Stimulated activated CD8-positive, alpha-beta memory T cell treated with anti-CD3 and anti-CD28 coated beads, Interleukin-12 subunit alpha, Interleukin-12 subunit beta, amount 100 ng/mL, for 1 hour (primary cell): ENCODE measurements at places on chromosomes 4 and X.
A peak's percentile ranks its signal among the peaks of the same experiment; 100 is the strongest.

DNA sequence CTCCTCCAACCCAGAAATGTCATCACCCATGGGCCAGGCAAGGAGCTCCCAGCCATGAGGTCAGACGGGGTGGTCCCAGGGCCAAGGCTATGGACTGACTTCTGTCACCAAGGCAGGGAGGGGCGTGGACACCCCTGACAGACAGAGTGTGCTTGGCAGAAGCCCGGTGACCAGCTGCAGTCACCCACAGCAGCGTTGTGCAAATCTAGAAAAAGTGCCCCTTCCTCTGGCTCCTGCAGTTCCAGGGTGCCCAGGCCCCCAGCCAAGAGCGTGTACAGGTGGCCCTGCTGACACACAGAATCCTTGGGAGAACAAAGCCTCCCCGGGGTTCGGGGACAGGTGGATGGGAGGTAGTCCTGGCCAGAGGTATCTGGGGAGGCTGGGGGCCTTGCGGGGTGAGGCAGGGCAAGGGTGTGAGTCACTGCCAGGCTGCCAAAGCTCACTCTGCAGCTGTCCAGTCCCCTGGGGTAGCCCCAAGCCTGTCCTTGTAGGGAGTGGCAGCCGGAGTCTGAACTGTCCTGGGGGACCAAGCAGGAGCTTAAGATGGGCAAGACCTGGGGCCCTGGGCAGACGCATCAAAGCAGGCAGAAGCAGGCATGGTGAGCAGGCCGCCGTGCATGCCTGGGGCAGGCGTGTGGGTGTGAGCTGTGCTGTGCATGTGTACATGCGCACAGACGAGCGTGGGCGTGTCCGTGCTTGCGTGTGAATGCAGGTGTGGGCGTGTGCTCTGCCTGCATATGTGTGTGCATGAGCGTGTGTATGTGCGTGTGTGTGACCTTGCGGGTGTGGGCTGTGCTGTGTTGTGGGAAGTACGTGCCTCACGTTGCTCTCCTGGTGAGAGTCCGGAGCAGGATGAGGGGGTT, 3.3 kb downstream of the MYL5 start:
- DNase-seq = no peak

- DNase-seq = no peak
Measured at GRCh38 chrX:32451954-32452695, 759.2 kb downstream of the DMD start.

GRCh38 chrX:1526565-1526964, 10.4 kb downstream of the P2RY8 start:
- no peak for DNase-seq

GRCh38 chrX:135985157-135985972, at the start of gene SLC9A6:
Gene SLC9A6 (plus strand): TSS chrX:135985435. CDS start chrX:135985659, 224 bp downstream.
- DNase-seq = peak; percentile 42

DNA sequence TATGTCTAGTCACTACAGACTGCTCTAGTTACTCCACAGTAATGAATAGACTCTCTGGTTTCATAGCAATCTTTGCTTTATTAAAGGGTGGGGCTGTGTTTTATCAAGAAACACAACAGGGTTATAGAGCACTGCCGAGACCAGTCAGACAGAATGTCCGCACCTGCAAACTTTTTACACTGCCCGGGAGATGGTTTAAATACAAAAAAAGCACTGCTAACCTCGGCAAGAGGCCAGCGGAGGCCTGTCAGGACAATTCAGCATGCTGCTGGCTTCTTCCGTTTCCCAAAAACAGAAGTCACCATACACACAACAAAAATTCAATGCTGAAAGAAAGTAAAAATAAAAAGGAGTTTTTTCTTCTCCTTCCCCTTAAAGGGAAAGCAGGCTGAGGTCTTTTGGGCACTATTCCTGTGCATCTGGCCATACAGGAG, 67.4 kb downstream of the IRF2 start:
- no peak for DNase-seq

GRCh38 chr4:146643812-146644401, 5.2 kb downstream of the POU4F2 start:
- DNase-seq = no peak

DNA sequence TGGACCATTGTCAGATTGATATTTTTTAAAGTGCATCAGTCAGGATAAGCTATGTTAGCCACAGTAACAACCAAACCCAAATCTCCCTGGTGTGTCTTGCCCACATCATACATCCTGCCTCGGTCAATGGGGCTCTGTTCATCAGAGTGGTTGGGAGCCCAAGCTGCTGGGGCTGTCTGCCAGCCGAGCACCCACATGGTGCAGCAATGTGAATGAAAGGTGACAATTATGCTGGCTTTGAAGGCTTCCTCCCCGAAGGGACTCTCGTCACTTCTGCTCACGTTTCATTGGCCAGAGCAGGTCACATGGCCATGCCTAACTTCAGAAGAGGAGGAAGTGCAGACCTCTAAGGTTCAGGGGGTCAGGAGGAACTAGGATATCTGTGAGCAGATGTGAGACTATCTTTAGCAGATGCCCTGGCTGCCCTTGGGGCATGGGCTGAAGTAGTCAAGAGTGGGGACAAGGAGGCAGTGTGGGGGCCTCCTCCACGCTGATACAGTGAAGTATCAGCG, 1.3 kb upstream of the JAKMIP1 start:
- no peak for DNase-seq

DNA sequence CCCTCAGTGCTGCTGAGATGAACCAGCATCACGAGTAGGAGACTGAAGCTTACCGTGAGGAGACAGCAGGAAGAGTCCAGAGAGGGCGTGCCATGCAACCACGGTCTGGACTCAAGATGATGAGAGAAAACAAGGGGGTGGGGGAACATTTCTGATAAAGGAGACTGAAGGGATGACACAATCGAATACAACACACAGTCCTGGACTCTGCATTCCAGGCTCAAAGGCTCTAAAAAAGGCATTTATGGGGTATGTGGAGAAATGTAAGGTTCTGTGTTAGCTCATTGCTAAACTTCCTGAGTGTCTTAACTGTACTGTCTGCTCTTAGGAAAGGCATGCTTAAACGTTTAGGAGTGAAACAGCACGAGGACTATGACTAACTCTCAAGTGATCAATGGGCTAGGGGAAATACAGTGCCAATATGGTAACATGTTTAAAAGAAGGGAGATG, 20.6 kb upstream of the IRAK1 start:
- no peak for DNase-seq

GRCh38 chr4:100838286-100838685, 320.5 kb upstream of the EMCN start:
- no peak for DNase-seq

DNA sequence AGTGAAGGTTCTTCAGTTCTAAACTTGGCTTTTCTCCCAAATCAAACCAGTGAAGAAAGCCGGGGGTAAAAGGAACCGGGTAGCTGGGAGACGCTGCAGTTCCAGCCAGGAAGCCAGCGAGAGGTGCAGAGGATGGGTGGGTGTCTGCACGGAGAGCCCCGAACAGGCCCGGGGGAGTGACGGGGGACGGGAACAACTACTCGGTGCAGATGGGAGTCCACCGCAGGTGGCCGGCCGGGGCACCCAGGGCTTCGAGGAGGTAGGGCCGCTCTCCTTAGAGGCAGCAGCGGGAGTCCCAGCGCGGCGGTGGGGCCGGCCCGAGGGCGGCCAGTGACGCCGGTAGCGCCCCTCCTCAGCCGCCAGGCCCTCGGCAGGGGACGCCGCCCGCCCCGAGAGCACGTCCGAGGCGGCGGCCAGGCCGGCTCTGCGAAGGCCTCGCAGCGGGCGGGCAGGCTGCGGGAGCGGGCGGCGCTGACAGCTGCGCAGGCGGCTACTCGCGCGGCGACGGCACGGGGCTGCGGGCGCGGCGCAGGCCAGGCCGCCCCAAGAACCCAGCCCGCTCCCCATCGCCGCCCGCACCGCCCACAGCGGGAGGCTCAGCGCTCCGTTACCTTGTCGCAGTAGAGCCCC, 449 bp downstream of the FBXL5 start:
- DNase-seq = peak; percentile 11

- DNase-seq = no peak
Measured at GRCh38 chrX:72097098-72097497, 34.6 kb downstream of the RTL5 start.

DNA sequence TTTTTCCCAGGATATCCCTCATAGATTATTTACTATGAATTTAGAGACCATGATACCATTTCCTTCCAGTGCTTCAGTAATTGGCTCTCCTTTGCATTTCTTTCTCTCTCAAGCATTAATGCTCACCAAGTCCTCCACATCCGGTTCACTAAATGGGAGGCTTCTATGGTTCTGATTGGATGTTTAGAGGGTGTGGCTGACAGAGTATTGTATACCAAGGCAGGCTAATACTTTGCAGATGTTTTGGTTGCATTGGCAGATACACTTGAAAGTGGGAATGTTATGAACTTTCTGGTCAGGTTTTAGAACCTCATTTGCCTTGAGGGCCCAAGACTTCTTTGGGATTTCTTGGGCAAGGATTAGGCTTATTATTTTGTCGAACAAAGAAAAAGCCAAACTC, 24.2 kb downstream of the CBLL2 start:
- DNase-seq = no peak

- DNase-seq = no peak
Measured at GRCh38 chr4:26780539-26780938, 80.1 kb upstream of the STIM2 start.

DNA sequence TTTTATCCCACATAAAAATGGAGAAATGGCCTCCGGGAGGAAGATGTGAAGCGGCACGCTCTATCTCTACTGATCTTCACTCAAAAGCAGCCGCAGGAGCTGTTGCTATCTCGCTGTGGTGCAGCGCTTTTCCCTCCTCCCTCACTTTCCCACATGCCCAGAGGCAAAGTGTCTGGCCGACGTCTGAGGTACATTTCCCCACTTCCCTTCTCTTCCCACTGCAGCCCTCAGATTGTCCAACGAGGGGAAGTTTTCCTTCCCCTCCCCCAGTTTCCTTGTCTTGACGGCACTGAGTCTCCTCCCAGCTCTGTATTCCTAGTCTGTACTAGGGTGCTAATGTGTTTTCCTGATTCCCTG, 660 bp upstream of the COL25A1 start:
- no peak for DNase-seq

DNA sequence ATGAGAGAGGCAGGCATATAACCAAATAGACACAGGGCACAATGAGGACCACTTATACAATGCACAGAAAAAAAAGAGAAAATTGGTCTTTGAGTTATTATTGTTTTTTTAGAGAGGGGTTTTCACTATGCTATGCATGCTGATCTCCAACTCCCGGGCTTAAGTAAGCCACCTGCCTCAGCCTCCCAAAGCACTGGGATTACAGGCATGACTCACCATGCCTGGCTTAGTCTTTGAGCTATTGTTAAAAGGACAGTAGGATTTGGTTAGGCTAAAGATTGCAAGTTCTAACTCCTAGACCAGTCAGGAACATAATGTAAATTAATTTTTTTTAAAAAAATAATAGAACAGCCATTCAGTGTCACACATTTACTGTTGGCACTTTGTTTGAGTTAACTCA, 340.1 kb downstream of the GPAT3 start:
- no peak for DNase-seq

- DNase-seq = no peak
Measured at GRCh38 chr4:113146876-113147358, 97.5 kb downstream of the ANK2 start.

DNA sequence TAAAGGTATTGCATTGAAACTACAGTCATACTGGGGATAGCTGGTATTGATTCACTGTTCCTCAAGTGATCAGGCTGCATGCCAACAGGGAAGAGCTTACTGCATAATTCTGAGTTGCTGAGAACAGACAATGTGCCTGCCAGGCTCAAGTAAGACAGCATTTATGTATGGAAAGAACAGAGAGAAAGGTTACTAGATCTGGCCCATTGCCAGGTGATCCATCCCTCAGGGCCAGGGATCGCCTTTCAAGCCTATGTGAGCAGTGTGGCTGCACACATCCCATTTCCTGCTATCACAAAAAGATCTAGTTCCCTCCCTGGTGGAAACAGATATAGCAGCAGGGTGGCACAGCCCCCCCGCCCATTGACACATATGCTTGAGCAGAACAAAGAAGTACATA, 254.0 kb downstream of the TMA16 start:
- DNase-seq = no peak

GRCh38 chr4:26568446-26568994, 15.4 kb upstream of the TBC1D19 start:
- DNase-seq = no peak

- no peak for DNase-seq
Measured at GRCh38 chrX:34629572-34629971, 27.5 kb downstream of the TMEM47 start.

DNA sequence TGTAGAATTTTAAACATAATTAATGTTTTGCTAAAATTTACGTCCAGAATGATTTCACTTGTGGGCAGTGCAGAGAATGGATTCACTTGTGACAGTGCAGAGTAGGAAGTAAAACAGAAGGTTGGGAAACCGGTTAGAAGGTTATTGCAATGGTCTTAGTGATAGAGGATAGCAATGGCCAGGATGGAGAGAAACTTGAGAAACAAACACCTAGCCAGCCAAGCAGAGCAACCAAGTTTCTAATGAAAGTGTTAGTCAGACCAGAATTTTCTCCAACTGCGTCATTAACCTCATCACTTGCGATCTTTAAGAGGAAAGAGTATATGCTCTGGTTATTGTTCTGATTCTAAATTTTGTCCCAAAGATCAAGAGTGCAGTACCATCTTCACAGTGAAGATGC, 50.0 kb upstream of the TBC1D9 start:
- DNase-seq = no peak

DNA sequence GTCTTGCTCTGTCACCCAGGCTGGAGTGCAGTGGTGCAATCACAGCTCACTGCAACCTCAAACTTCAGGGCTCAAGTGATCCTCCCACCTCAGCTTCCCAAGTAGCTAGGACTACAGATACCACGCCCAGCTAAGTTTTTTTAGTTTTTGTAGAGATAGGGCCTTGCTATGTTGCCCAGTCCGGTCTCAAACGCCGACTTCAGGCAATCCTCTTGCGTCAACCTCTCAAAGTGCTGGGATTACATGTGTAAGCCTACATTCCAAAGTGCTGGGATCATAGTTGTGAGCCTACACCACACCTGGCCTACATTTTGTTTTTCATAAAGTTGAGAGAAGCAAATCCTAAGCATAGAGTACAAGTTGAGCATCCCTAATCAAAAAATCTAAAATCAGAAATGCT, 42.2 kb downstream of the SMARCA5 start:
- no peak for DNase-seq

GRCh38 chr4:99806545-99806944, 10.1 kb upstream of the DAPP1 start:
- no peak for DNase-seq

- no peak for DNase-seq
Measured at GRCh38 chr4:104728380-104729122, 233.9 kb upstream of the CXXC4 start.

DNA sequence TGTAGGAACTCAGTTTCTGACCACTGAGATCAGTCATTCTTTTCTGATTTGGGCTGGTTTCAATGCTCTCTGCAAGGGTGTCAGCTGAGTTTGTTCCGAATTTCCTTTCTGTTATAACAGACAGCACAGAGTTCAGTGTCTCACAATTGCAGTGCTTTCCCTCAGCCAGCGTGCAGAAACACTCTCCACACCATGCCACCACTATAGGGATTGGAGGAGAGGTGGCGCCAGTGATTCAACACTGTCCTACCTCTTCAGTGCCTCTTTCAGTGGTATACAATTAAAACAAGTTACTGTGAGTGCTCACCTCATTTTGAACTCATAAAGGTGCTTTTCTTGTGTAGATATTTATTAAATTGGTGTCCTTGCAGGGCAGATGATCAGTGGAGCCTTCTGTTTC, 413.2 kb upstream of the CXorf51B start:
- DNase-seq = no peak
